ENCODE measurements at places on chromosomes 2 and 18.

DNA sequence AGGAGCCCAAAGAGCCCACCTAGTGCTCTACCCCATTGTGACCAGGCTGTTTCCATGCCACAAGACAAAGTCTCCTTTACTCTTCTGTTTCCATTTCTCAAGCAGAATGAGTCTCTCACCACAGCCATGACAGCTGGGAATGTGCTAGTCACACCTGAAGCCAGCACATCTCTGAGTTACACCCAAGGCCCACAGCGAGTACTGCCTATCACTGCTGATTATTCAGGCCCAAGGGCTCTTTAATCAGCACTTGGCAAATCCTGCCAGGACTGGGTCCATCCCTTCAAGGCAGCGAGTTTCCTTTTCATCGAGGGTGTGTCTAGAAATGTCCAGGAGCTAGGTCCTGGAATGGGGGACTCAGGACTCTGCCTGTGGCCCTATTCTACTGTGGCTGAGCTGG is 14.6 kb upstream of the PPP1R1C start:
- DNase-seq, result no peak

- no peak for DNase-seq
Measured at GRCh38 chr18:35777039-35777438, 195.4 kb upstream of the RMP24 start.

- DNase-seq, result no peak
Measured at GRCh38 chr18:69701305-69701704, 246.4 kb downstream of the CD226 start.

DNA sequence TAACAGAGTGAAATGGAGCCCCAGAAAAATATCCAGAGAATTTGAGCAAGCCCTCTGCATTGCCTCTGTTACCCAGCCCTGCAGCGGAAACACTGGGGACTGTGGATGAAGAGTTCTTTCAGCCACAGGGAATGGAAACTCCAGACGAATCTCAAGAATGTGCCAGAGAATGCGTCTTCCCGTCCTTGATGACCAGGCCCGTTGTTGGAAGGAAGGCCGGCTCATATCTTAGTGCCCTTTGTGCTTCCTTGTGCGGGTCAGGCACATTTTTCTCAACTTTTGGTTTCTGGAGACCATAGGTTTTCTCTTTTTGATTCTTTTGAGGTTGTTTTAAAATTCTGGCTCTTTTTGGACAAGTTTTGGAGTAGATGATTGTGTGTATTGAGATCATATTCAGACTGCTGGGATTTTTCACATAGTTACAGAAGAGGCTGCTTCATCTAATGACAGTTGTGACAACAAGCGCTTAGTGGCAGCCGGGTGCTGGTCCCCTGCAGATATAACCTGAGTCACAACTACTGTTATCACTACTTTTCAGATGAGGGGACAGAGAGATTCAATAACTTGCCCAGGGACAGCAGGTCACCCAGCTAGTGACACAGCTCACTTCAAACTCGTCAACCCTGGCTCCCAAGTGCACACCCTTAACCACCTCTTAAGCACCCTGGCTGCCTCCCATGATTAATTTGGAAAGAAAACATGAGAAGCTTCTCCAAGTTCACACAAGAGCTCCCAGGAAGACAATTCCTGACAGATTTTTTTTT is 15.7 kb downstream of the MAL start:
- DNase-seq, result no peak

- no peak for DNase-seq
Measured at GRCh38 chr18:37481491-37481890, 84.1 kb downstream of the CELF4 start.

GRCh38 chr2:193326296-193326695 is 1131.6 kb upstream of the TMEFF2 start:
- no peak for DNase-seq

DNA sequence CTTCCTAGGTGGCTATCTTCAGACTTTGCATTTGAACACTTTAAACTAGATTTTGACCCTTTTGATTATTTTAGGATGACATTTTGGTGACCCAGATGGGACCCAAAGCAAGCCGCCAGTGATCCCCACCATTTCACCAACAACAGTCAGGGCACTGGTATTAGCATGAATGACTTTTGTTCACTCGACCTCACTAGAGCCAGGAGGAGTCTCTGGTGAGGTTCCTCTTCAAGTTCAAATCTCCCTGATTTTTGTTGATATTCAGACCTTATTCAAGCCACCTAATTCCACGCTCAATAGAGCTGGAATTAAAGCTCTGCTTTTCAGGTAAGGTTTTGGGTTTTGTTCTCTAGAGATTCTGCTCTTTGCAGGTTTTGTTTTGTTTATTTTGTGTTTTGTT is 202.3 kb downstream of the MREG start:
- no peak for DNase-seq

DNA sequence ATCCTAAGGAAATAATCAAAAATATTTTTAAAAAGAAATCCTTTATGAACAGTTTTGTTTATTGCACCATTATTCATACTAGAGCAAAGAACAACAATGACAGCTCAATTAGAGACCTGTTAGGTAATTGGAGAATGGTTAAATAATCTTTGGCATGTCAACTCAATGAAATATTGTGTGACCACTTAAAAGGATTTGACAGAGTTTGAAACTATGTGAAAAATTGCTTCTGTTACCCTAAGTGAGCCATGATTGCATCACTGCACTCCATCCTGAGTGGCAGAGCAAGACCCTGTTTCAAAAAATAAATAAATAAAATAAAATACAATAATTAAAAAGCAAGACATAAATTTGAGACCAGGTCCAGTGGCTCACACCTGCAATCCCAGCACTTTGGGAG is 66.1 kb upstream of the ATP8B1 start:
- DNase-seq, result no peak
